ENCODE measurements at places on chromosomes 1 and 21. TPM values are rescaled to one million over a fixed set of nuclear protein-coding genes. Genes with fewer than 3 reads are reported as not detected.

DNA sequence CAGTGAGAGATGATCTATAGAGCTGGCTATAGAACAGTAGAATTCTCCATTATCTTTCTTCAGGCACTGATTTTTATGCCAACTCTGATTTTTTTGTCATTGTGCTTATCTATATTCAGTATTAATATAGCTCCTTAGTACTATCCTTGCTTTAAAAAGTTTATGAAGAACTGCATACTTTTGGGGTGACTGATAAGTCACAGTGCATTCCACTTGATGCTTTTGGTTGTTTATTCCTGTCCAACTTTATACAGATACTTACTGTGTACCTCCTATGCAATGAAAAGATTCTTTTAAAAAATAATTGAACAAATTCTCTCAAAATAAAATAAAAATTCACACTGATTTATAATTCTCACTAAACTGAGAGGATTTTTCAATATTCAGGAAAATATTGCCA lies 71.6 kb downstream of the COL24A1 start:
- no peak for DNase-seq

DNA sequence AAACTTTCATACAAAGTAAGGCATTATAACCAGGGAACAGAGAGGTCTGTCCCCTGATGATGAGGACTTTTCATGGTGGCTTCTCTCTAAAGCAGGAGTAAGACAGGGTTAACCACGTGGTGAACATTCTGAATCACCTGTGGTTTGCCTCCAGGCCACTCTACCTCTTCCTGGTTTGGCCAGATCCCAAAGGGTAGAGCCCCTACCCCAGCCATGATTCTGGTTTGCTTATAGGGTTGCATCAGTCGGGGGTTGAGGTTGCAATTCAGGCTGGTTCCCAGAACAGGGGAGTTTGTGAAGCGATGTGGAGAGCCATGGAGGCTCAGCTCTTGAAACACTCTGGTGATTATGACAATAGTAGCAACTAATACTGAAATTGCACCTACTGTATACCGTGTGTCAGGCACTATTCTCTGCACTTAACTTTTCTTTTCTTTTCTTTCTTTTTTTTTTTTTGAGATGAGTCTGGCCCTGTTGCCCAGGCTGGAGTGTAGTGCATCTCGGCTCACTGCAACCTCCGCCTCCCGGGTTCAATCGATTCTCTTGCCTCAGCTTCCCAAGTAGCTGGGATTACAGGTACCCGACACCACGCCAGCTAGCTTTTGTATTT lies 8.3 kb downstream of the CNR2 start:
- no peak for DNase-seq

DNA sequence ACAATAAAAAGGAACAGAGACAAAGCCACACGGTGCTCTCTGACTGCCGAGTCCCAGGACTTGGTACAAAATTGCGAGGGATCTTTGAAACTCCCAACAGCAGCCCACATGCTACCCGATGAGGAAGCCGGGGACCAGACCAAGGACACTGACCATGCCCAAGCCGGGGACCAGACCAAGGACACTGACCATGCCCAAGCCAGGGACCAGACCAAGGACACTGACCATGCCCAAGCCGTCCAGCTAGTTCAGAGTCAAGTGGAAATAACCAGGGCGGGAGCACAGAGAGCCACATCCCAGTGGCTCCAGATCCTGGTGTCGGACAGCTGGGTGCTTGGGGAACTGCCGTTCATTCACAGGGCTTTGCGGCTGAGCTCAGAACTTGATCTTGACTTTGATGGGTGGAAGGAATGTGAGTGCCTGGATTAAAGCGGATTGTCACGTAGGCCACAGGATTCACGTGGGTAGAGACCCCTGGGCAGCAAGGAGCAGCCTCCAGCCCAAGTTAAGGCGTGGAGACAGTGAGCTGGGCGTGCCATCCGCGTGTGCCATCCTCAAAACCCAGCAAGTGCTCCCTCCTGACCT lies 16.5 kb upstream of the TRAPPC10 start:
- no peak for DNase-seq

- DNase-seq, result no peak
These were observed 3.2 kb upstream of the ZBTB21 start for GRCh38 chr21:42013376-42013775.

DNA sequence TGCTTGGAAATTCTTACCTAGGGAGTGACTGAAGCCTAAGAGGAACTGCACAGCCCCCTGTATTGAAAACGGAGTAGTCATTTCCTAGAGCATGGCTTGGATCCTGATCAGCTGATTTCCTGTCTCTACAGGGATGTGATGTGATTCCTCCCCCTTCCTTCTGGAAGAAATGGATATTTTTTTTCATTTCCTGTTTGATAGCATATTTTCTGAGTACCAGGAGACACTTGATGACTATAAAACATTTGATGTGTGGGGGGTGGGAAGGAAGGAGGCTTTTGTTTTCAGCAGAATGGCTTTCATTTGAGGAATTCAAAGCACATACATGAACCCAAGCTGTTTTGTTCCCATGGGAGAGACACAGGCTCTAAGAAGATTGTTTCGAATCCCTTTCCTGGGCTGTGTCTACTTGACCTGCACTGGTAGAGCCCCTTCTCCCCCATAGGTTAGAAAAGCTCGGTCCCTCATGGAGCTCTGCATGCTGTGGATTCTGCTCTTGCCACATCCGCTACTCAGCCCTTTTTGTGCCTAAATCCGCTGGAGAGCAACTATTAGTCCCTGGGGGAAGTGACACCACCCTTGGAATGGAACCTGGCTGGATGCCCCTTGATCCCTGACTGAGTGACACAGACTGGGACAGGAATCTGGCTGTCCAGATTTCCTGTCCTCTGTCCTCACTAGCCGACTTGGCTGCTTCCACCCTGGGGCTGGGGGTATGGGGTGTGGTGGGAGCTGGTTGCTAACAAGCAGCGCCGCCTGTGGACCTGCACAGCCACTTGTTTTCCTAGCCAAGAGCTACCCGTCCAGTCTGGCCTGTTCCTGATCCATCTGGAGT lies 71.8 kb upstream of the MACF1 start:
- DNase-seq, result peak; percentile 88

GRCh38 chr21:38758501-38759214 lies 47.1 kb upstream of the ETS2 start:
- DNase-seq, result no peak

- DNase-seq, result no peak
These were observed 25.2 kb downstream of the MAPKAPK2 start for GRCh38 chr1:206709772-206710459.

DNA sequence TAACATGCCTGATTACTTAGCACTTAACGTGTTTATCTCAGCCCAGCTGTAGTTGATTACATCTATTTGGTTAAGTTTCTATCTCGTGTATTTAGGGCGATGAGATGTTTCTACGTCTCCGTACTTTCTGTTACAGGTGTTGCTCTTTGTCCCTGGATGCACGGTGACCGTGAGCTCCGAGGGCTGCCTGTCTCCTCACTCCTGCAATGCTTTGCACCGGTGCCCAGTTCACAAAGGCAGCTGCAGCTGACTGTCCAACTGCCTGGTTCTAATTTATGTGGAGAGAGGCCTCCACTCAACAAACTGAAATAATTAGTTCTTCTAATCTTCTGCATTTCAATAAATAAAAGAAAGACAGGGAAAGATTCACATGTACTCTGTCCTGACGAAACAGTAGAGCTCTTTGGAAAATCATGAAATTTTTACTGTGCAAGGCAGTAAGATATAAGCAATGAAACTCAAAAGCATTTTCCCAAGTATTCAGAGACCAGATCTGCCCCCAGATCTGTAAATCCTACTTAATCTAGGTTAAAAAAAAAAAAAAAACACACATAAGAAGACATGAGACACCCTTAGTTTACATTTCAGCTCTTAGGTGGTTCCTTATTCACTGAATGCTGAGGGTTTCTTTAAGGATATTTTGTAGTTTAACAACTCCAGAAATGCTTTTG lies 108.2 kb downstream of the TGFBR3 start:
- no peak for DNase-seq

GRCh38 chr1:1597275-1597930 lies 2.5 kb downstream of the FNDC10 start:
- DNase-seq, result no peak

GRCh38 chr1:155006601-155007101 lies 4.0 kb downstream of the ZBTB7B start:
- no peak for DNase-seq

DNA sequence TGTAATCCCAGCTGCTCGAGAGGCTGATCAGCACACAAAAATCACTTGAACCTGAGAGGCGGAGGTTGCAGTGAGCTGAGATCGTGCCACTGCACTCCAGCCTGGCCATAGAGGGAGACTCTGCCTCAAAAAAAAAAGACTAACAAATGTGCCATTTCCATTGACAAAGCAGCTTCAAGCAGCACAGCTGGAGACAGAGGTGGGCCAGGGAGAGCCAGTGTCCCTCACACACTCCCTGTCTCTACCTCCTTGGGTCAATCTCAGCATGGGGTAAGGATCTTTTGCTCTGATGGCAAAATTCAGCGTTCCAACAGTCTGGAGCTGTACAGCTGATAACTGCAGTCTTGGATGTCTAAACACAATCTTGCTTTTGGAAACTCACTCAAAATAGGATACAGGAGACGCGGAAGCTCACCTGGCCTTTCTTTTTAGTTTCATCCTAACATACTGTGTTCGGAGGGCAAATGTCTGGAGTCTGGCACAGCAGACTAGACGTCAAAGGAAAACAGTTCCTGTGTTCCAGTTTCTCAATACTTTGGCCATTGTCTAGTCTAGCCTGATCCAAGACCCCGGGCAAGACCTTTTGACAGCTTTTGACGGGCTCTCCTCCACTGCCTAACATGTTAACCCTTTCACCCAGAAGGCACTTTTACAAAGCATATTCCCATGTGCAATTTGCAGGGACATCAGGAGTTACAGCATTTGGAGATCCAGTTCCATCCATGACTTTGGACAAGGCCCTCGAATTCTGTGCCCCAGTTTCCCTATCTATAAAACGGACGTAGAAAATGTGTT lies 2.9 kb downstream of the RCC2 start:
- DNase-seq, result no peak

DNA sequence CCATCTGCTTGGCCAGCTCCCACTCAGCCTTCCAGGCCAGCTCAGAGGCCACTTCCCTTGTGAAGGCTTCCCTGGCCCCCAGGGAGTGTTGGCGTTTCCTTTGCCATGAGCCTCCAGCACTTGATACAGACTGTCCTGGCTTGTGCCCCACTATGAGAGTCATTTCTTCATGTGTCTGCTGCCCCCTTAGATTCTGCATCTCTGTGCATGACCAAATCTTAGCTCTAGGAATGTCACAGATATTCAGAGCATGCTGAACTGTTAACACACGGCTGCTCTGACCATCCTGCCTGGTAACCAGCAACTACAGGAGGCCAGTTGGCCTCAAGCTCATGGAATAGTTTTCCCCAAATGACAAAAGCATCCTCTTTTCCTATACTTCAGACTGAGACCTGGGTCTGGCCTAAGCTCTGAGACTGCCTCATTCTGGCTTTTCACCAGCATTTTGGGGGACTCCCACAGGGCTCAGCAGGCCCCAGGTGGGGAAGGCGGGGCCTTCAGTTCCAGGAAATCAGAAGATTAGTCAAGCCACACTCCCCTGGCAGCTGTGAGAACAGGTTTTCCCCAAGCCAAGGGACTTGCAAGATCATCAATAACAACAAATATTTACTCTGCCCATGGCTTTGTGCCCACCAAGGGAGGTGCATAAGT lies 182.6 kb upstream of the EDN2 start:
- peak; percentile 60 for DNase-seq

DNA sequence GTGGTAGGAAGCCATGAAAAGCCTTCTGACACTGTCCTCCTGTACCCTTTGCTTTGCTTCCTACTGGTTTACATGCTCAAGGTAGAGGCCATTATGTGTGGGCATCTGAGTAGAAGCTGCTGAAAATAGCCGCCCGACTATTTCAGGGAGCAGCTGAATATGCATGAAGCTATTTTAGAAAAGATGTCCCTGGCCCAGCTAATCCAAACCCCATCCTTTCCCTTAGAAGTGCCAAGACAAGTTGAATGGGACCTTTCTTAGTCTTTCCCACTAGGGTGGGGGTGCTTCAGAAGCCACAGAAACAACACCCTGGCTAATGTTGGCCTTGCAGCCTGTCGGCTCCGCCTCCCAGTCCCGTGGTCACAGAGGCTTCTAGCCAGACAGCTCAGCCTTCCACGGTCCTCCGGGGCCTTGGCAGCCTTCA lies 205.1 kb upstream of the EDN2 start:
- no peak for DNase-seq

- no peak for DNase-seq
These were observed 11.6 kb upstream of the OR2G2 start for GRCh38 chr1:247576514-247576913.

DNA sequence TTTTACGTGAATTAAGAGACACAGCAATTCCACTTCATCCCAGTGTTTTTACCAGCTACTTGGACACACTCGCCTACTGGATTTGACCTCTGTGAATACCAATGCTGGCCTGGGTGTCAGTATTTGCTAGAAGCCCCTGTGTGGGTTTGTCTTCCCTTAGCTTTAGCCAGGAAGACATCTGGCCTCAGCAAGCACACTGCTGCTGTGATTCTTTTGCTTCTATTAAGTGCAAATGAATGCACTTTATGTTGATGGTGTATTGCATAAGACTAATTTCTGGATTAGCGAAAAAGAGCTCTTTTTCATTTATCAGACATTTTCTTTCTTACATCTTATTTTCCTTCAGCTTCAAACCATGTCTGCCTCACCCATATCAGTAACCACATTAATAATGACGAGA lies 140.0 kb downstream of the CHRM3 start:
- no peak for DNase-seq

GRCh38 chr1:28062806-28063205 lies 25.6 kb downstream of the EYA3 start:
- DNase-seq, result no peak

DNA sequence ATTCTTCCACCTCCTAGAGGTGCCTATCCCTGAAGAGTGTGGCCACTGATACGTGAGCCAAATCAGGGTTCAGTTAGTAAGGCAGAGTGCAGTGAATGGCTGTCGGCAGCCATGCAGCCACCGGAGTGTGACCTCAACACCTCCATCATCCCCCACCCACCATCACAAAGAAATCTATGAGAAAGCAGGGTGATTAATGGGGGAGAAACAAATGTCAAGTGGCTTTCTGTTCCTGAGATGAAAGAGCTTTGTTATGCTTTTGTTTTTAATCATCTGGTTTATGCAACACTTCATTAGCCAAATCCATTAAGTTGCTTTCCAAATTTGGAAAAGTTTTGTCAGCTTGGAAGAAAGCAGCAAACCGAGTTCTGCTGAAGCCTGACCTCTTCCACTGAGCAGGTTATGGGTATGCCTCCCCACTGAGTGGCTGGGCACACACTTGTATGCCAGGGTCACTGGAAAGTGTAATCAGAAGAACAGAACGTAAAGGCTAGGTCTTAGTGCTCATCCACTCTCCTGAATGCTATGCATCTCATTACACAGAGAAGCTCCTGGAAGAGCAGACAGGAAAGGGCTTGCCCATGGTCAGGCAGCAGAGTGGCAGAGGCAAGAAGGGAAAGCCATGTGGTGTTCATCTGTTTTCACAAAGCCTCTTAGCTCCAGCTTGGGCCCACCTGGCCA lies 57.1 kb upstream of the ATP1B1 start:
- no peak for DNase-seq

Gene ADAMTS5
- total RNA-seq, result 34.4 TPM

Gene GBP5
- total RNA-seq, result 1.8 TPM

Gene HEYL
- 2.3 TPM for total RNA-seq

Gene ITPKB
- total RNA-seq, result 37.6 TPM

Gene CD52
- total RNA-seq, result 12.3 TPM

Gene LHX8
- not detected for total RNA-seq

Gene S100A5
- not detected for total RNA-seq
